ENCODE measurements at places on chromosomes 11 and 22. TPM values are rescaled to one million over a fixed set of nuclear protein-coding genes. Genes with fewer than 3 reads are reported as not detected.

DNA sequence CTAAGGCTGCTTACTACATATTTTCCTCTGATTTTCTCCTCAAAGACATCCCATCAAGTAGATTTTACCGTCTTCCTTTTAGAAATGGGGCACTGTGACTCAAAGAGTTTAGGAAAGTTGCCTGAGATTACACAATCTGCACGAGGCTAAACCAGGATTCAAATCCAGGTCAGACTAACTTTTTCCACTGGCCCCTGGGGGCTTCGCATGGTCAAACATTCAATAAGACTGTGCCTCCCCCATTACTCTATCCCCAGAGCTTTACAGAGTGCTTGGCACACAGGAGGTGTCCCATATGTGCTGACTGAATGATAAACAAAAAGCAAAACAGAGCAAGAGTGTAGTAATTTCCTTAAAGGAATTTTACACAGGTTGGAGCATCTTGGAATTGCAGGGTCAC is 118.1 kb upstream of the TEAD1 start:
- DNase-seq, result no peak
- no peak overlapping the region for H3K27ac ChIP-seq
- no peak overlapping the region for H3K4me3 ChIP-seq
- no peaks in the 10 kb centered on the region for H3K4me1 ChIP-seq

DNA sequence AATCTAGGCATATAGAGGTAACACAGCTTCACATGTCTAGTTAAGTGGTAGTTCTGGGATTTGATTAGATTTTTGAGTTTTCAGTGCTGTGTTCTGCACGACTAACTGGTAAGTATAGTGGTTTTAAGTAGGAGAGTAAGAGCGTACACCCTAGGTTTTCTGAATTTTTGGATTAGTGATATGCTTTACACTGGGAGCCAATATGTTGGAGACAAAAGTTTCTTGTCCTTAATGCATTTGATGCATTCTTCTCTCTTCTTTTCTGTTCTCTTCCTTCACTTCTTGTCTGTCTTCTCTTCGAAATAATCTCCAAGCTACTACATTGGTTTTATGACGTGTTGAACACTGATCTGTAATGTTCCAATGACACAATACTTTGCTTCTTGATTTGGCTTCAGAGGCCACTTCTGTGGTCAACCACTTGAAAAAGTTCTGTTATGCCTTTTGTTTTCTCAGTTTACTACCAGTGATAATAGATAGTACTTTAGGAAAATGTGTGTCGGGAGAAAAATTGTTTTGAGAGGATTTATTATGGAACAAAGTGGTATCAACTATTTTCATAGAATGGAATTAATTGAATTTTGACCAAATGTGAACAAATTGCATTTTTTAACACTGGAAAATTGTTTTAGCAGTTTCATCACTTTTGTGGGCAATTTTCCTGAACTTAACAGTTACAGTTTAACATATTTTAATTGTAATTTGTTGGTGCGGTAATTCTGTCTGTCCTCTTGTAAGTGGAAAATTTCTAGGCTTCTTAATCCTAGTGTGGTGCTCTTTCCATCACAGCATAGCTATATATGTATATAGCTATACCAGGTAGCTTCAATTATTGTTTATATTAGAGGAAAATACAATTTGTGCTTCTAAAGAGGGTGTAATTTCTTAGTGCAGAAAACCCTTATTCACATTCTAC is 2.6 kb downstream of the PDE3B start:
- peaks cover 42% of the 10 kb centered on the region for H3K4me1 ChIP-seq
- H3K27ac ChIP-seq, result peak overlapping the region; percentile 80
- no peaks in the 10 kb centered on the region for H3K36me3 ChIP-seq
- peak overlapping the region; percentile 97 for H3K4me3 ChIP-seq

DNA sequence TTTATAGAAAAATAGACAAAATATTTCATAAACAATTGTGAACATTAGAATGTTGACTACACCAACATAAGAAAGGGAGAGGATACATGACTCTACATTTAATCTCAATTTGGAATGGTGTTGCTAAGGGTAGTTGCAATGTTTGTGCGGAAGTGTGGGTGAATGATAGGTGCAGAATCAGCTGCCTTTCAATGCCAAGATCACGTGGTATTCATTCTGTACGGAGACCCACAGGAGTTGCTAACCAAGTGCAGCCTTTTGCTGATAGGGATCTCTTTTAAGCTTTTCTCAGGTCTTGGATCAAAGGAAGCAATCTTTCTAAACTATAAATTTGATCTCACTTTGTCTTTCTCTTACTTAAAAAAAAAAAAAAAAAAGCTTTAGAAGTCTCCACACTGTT is 29.8 kb upstream of the CTSC start:
- H3K36me3 ChIP-seq, result no peaks in the 10 kb centered on the region
- H3K4me3 ChIP-seq, result no peak overlapping the region
- H3K27ac ChIP-seq, result no peak overlapping the region
- H3K27me3 ChIP-seq, result no peaks in the 10 kb centered on the region
- no peak for DNase-seq

- H3K4me1 ChIP-seq, result no peaks in the 10 kb centered on the region
- no peak overlapping the region for H3K4me3 ChIP-seq
- no peak overlapping the region for H3K27ac ChIP-seq
- no peak for DNase-seq
- H3K36me3 ChIP-seq, result no peaks in the 10 kb centered on the region
- H3K27me3 ChIP-seq, result peaks cover 3% of the 10 kb centered on the region
These were observed 37.8 kb downstream of the PRR5L start for GRCh38 chr11:36333897-36334296.

CD3D gene
- total RNA-seq, result 336 TPM

GRCh38 chr22:42604403-42604802 is 10.3 kb downstream of the POLDIP3 start:
- H3K27me3 ChIP-seq, result no peaks in the 10 kb centered on the region
- H3K36me3 ChIP-seq, result peaks cover 16% of the 10 kb centered on the region
- H3K27ac ChIP-seq, result no peak overlapping the region
- no peak for DNase-seq

DNA sequence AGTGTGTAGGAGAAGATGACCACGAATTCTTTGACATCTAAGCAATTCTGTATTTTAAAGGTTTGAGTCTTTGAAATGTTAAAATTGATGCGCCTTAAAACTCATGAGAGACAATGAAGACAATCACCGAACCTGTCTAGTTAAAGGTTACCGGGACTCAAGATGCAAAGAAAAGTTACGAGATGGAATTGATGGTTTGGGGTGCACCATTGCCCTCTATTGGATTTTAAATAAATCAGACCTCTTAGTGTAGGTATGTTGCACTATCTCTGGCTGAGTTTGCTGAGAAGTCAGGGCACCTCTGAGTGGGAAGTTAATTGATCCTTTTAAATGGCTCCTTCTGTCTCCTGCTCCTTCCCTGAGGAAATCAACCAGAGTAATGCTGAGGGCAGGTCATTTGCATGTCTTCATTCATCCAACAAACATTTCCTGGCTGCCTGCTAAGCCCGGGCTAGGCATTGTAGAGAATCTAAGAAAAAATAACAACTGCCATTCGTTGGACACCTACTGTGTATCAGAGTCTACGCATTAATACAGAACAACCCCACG is 19.4 kb upstream of the TMA7B start:
- no peak overlapping the region for H3K4me3 ChIP-seq
- no peak for DNase-seq
- H3K4me1 ChIP-seq, result peaks cover 86% of the 10 kb centered on the region
- H3K27ac ChIP-seq, result peak overlapping the region; percentile 79
- no peaks in the 10 kb centered on the region for H3K27me3 ChIP-seq

DNA sequence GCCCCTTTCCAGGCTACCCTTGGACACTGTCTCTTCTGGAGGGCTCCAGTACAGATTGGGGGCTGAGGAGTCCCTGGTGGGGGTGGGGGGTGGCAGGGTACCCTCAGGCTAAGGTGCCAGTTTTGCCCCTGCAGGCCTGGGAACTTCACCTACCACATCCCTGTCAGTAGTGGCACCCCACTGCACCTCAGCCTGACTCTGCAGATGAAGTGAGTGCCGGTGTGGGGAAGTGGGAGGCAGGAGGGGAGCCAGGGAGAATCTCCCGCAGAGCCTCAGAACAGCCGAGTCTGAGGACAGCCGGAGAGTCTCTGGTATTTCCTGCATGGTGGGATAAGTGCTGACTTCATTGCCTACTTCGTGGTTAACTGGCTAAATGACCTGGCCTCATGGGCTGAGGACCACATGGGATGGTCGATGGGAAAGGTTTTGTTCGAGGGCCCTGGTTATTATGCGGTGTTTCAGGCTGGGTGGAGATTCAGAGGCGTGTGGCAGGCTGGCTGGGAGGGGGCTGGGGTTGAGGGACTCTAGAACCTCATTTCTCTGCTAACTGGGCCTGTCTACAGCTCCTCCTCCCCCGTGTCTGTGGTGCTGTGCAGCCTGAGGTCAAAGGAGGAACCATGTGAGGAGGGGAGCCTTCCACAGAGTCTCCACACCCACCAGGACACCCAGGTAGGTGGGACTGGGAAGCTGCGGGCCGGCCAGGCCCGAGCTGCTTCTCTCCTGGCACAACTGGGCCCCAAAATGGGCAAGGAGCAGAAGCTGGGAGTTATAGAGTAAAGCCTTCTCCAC is 8.5 kb downstream of the TMEM258 start:
- no peak overlapping the region for H3K27ac ChIP-seq
- no peak for DNase-seq
- no peaks in the 10 kb centered on the region for H3K27me3 ChIP-seq
- no peak overlapping the region for H3K4me3 ChIP-seq
- peaks cover 45% of the 10 kb centered on the region for H3K36me3 ChIP-seq

DNA sequence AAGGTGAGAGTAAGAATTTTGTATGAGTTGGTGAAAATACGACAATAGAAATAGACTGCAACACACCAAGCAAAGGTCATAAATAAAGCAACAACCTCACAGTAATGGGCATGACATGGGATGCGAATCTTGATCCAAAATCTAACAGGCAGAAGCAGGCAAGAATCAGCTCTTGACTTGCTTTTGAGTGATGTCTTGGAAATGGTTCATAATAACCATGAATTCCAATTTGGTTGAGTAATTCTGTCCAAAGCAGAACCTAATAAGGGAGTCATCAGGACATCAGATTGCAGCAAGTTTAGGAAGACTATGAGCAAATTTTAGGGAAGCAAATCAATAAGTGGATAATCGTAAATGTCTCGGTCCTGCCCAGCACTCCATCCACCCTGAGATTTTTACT is 224.0 kb upstream of the ISX start:
- no peaks in the 10 kb centered on the region for H3K4me1 ChIP-seq
- DNase-seq, result no peak
- no peaks in the 10 kb centered on the region for H3K36me3 ChIP-seq
- no peaks in the 10 kb centered on the region for H3K27me3 ChIP-seq
- no peak overlapping the region for H3K27ac ChIP-seq
- H3K4me3 ChIP-seq, result no peak overlapping the region

- H3K36me3 ChIP-seq, result no peaks in the 10 kb centered on the region
- DNase-seq, result no peak
- H3K27ac ChIP-seq, result no peak overlapping the region
- H3K4me3 ChIP-seq, result no peak overlapping the region
These were observed 141.6 kb downstream of the BUD13 start for GRCh38 chr11:116631201-116631600.

DNA sequence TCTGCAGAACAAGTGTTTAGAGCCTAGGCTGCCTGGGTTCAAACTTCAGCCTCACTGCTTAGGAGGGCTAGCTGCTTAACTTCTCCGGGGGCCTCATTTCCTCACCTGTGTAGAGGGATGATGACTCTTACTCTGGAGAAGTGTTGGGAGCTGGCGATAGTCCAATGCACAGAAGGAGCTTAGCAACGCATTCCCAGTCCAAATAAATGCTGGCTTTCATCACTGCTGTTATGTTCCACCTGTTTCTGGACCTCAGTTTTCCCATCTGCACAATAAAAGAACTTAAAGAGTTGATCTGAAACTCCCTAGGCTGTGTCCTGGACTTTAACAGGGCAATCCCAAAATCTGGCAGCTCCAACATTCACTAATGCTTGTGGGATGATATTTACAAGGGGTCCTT is 337.8 kb downstream of the MIAT start:
- H3K4me1 ChIP-seq, result no peaks in the 10 kb centered on the region
- no peak overlapping the region for H3K4me3 ChIP-seq
- no peaks in the 10 kb centered on the region for H3K27me3 ChIP-seq
- H3K36me3 ChIP-seq, result no peaks in the 10 kb centered on the region

PITPNB gene
- 67.2 TPM for total RNA-seq

- H3K36me3 ChIP-seq, result no peaks in the 10 kb centered on the region
- DNase-seq, result no peak
- no peak overlapping the region for H3K4me3 ChIP-seq
- no peaks in the 10 kb centered on the region for H3K4me1 ChIP-seq
- no peak overlapping the region for H3K27ac ChIP-seq
- no peaks in the 10 kb centered on the region for H3K27me3 ChIP-seq
These were observed 92.4 kb downstream of the ZC3H12C start for GRCh38 chr11:110185599-110185998.

DNA sequence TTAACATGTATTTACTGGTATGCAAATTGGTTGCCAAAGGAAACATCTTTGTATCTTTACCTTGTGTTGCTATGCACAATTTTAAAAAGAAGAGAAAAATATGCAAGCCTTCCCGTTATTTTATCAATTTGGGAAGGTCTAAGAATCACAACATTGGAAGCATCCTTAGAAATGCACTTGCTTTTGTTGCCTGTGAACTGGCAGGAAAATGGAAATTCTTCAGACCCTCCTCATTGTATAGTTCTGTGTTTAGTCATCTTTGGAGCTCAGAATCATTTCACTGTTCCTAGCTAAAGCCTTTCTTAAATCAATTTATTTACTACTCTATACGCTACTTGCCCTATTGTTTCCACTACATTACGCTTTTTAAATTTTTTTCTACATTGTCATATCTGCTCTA is 574.5 kb downstream of the DLG2 start:
- H3K27me3 ChIP-seq, result no peaks in the 10 kb centered on the region
- DNase-seq, result no peak
- no peak overlapping the region for H3K4me3 ChIP-seq

Measured in T-cell (primary cell).